Fibroblast of skin of abdomen (primary cell): ENCODE measurements at places on chromosomes 13 and 19.
A peak's percentile ranks its signal among the peaks of the same experiment; 100 is the strongest.

DNA sequence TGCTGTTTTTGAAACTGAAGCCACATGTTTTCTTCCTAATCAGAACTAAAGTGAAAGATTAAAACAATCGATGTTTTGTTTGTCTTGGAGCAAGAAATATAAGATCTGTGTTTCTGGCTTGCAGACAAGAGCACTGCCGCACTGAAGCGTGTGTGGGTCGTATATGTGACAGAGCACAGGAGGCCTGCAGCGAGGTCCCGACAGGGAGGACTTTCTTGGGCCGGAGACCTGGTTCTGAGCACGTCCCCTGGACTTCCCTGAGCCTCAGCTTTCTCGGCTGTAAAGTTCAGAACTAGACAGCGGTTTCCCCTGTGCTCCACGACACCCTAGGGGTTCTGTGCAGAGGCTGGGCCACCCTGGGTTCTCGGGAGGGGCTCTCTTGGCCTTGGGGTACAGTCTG is 60.5 kb downstream of the GADD45B start:
- no peak for DNase-seq

- no peak for DNase-seq
These were observed 11.5 kb downstream of the CEACAM19 start for GRCh38 chr19:44682807-44683206.

- no peak for DNase-seq
These were observed 16.2 kb downstream of the FRY start for GRCh38 chr13:32047793-32048192.

DNA sequence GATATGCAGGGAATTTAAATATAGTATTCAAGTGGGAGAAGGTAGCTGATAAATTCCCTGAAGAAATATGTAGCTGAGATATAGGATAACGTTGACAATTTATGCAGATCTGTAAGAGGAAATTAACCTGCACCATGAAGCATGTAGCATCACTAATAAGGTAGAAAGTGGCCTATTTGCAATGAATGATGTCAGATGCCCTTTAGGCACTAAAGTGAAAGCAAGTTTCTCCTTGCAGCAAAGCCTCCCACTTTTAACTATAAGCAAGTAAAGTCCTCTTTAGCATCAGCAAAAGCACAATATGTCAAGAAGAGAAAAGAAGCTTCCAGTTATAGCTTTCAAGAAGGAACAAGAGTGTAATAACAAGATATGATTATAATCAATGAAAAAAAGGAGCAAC is 102.5 kb upstream of the SLITRK1 start:
- no peak for DNase-seq

DNA sequence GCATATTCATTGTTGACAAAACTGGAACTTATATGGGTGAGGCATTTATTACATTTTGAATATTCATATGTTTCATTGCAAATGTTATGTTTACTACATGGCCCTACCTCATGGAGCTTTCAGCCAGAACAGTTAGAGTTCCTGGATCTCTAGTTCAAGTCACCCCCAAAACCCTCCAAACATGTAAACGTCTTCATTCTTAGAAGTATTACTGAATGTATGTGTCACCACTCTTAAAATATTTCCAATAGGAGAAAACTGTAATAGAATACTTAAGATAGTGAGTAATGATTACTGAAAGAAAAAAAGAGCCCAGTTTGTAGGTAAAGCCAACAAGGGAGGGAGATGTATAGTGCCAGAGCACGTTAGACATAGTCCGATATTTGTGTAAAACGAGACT is 23.5 kb downstream of the URI1 start:
- peak; percentile 69 for DNase-seq

GRCh38 chr19:2461751-2462634 is 5.2 kb upstream of the LMNB2 start:
- peak; percentile 80 for DNase-seq

DNA sequence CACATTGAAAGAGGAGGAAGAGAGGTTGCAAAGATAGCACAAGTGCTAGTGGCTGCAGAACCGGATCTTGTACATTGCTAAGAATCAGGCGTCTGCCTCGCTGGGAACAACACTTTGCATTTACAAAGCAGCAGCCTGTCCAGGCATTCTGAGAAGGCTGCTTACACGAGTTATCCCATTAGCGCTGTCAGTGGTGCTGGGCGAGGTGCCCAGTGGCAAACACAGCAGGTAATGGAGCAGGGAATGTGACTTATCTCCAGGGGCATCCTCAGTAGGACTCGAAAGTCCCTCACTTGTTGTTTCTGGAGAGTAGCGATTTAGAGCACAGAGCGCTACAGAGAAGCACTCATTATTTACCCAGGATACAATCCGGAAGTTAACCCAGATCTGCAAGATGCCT is 209.6 kb downstream of the OLFM4 start:
- no peak for DNase-seq

DNA sequence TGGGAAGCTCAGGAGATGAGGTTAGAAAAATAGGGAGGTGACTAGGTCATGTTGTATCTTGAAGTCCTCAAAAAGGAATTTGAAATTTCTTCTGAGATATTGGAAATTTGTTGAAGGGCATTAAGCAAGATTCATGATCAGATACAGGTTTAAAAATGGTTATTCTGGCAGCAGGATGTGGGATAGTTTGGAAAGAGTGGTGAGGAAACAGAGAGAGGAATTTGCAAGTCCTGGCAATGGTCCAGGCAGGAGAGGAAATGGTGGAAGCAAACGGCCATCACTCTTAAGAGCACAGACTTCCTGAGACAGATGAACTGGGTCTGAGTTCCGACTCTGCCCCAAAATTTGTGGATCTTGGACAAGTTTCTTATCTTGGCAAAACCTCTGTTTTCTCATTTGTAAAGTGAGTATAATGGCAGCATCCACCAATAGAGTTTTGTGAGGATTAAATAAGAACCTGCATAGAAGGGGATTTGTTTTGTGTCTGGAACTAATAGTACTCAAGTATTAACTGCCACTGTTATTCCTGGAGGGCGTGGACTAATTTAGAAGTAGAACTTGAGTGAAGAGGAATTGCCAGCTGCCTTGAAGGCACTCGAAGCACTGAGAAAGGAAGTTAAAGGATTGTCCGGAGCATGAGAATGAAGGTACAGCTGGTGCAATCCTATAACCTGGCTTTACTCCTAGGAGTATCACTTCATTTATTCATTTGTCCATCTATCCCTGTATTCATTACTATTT is 99.6 kb downstream of the CCNA1 start:
- DNase-seq: peak; percentile 83

DNA sequence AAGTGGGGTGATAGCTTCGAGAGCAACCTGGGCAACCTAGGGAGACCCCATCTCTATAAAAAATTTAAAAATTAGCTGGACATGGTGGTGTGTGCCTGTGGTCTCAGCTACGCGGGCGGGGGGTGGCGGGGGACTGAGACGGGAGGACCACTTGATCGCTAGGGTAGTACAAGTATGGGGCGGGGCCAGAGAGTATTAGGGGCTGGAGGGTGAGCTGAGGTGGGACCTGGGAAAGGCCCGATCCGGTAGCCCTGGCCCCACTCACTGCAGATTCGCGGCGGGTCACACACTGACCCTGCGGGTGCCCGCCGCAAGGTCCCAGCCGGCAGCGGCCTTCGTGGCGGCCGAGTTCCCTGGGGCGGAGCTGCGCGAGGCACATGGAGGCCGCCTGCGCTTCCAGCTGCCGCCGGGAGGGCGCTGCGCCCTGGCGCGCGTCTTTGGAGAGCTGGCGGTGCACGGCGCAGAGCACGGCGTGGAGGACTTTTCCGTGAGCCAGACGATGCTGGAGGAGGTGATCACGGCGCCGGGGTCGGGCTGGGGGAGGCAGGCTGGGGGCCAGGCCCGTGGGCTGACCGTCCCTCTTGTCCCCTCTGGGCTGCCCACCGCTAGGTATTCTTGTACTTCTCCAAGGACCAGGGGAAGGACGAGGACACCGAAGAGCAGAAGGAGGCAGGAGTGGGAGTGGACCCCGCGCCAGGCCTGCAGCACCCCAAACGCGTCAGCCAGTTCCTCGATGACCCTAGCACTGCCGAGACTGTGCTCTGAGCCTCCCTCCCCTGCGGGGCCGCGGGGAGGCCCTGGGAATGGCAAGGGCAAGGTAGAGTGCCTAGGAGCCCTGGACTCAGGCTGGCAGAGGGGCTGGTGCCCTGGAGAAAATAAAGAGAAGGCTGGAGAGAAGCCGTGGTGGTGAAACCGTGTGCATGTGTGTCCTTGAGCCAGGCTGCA is 2.0 kb upstream of the ARHGAP45 start:
- DNase-seq: peak; percentile 36

GRCh38 chr19:9854282-9854846 is 19.2 kb downstream of the PIN1 start:
- DNase-seq: no peak

- no peak for DNase-seq
These were observed 1.2 kb upstream of the F10 start for GRCh38 chr13:113121183-113121927.

GRCh38 chr13:52695856-52696255 is 43.2 kb downstream of the SUGT1 start:
- DNase-seq: peak; percentile 46

- no peak for DNase-seq
These were observed 1387.8 kb upstream of the ATXN8OS start for GRCh38 chr13:68719815-68720214.

DNA sequence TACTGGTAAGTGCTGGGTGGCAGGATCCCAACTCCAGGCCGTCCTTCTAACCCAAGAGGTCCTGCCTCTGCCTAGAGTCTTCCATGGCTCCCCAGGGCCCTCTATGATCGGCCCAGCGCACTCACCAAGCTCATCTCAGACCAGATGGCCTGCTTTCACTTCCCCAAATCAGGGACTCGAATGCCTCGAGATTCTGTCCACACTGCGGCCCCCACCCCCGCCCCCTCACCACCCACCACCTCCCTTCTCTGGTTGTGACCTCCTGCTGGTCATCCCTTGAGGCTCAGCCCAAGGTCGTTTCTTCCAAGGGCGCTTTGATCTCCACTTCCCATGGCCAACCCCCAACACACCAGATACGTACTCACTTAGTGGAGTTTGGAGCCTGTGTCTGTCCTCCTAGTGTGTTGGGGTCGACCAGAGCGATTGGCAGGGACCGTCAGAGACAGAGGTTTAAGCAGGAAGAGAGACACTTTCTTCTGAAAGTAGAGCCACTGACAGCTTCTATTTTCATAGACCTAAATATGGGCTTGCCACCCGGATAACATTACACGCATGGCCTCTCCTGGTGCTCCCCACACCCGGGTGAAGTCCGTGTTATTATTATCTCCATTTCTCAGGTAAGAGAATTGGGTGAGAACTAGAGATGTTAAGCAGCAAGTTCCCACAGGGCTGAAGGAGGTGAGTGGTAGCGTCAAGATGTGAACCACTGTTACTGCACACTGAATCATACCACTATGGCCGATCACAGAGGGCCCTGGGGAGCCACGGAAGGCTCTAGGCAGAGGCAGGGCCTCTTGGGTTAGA is at the start of gene FCER2:
Gene FCER2, minus strand, starts transcription at position 478 of the 804 bp plus-strand sequence. CDS start 2,371 bp downstream, outside the sequence.
- no peak for DNase-seq

DNA sequence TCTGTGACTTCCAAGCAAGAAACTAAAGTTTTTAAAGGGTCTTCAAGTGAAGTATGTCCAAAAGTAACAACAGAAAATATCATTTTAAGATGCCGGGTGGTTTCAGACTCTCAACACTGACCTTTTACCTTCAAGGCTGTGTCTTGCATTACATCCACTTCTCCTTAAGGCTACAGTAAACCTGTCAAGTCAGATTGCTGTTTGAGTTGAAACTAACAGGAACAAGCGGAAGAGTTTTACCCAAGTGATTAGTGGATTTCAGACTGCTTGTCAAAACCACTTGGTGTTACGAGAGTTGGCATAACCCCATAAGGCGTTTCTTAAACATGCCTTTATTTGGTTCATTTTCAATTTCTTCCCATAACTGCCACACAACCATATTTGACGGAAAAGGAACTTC is 283.1 kb downstream of the DCT start:
- DNase-seq: no peak

DNA sequence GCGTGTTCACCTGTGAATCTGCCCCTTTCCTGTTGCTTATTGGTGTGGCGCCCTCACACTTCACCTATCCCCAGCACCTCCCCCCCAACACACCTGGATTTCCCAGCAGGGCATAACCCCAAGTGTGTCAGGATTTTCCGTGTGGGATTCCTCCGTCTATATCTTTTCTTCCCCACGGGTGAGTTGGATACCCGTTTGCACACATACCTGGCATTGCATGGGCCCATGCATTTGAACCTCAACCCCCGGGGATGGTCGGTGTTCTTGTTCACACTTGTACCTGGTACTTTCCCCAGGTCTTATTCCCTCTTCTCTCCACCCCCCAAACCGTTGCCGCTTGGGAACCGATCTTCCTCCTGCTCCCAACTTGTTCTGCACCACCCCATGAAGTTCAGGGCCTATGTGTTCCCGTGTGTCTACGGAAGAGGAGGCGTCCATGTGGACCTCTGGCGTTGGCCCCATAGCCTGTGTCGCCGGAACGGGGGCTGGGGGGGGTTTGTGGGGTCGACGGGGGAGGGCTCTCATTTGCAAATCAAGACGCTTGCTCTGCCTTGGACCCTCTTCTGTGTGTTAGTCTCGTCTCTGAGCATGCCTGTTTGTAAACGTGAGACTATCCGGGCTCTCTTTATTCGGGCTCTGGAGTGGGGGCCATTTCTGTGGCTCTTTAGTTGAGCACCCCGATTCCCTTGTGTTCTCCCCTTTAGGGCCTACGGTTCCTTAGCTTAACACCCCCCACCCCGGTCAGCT is 1.7 kb downstream of the PRR12 start:
- no peak for DNase-seq
